ENCODE measurements at places on chromosomes 2 and 18. TPM values are rescaled to one million over a fixed set of nuclear protein-coding genes. Genes with fewer than 3 reads are reported as not detected.

The TCF23 gene
- not detected for total RNA-seq

The IL36RN gene
- total RNA-seq, result not detected

The AQP12A gene
- not detected for total RNA-seq

The AP1S3 gene
- total RNA-seq, result 10.7 TPM

The TLX2 gene
- 0.10 TPM for total RNA-seq

The KANSL3 gene
- 37.5 TPM for total RNA-seq

The ALMS1 gene
- 15.8 TPM for total RNA-seq

The MYOM1 gene
- 0.41 TPM for total RNA-seq

The TRAPPC12 gene
- 45.8 TPM for total RNA-seq

The FBXO36 gene
- 1.6 TPM for total RNA-seq

The GPR35 gene
- 2.6 TPM for total RNA-seq

The ALK gene
- not detected for total RNA-seq

The GALNT14 gene
- 1.1 TPM for total RNA-seq

The NETO1 gene
- not detected for total RNA-seq

The SLC4A1AP gene
- total RNA-seq, result 22.2 TPM

The ABCG8 gene
- total RNA-seq, result not detected

The C2orf80 gene
- total RNA-seq, result not detected

The ICOS gene
- total RNA-seq, result 211 TPM

The CTAGE1 gene
- total RNA-seq, result not detected

The POMC gene
- total RNA-seq, result 4.6 TPM

The PASK gene
- 71.5 TPM for total RNA-seq
